ENCODE measurements at places on chromosomes 2 and 18.

- DNase-seq: no peak
Measured at GRCh38 chr2:222823183-222823930, 37.5 kb upstream of the ACSL3 start.

- no peak for DNase-seq
Measured at GRCh38 chr18:10405816-10406663, 48.4 kb upstream of the APCDD1 start.

DNA sequence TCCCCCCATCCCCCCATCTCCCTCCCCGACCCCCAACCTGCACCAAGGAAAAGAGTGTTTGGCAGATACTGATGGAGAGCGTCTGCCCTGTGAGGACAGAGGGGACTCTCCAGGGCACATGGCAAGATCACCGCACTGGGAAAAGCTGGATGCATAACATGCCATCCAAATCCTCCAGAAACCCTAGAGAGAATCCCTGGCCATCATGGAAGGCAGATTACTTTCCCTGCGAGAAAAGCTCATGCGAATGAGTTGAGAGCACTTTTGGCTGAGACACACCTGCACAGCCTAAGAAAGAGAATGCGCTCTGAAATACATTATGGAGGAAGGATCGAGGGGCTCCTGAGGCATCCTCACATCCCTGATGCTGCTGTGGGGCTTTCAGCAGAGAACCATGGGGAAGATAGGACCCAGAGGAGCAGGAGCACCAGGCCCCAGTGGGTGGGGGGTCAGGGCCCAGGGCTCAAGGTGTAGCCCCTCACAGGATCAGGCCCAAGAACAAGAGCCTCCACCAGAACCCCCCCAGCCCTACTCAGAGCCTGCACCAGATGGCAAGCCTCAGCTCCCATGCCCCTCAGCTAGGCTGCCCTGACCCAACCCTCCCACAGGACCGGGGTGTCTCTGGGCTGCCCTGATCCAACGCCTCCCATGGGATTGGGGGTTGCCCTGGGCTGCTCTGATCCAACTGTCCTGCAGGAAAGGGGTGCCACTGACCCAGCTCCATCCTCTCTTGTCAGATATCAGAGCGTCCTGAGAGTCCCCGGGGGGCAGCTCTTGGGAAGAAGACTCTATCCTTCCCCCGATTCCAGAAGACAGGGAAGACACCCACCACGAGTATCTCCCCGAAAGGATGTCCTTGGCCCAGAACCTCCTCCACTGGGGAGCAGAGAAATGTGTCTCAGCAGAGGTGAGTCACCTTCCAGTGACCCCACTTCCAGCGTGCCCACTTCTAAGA lies 153.4 kb downstream of the NDUFA10 start:
- DNase-seq: no peak

GRCh38 chr2:202564226-202564625 lies 70.5 kb upstream of the FAM117B start:
- DNase-seq: no peak

Data from putamen (tissue), 1 donor.